Epithelial cell of proximal tubule (primary cell): ENCODE measurements at places on chromosomes 1 and 21. TPM values are rescaled to one million over a fixed set of nuclear protein-coding genes. Genes with fewer than 3 reads are reported as not detected.

DNA sequence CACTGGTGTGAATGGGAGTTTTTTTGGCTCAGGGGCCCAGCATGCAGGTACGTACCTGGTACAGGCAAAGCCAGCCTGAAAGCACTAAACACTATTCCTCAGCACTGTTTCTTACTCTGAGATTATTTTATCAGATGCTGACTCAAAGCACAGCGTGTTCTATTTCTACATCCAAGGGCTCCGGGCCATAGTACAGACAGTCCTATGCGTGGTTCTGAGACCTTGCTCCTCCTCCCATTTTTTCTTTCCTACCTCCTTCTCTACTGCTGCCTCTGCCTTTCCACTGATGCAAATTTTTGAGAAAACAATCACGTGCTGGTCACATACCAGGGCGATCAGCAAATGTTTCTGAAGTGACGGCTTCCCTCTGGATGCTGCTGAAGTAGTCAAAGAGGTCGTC is 36.3 kb downstream of the PDPN start:
- no peak for DNase-seq

DNA sequence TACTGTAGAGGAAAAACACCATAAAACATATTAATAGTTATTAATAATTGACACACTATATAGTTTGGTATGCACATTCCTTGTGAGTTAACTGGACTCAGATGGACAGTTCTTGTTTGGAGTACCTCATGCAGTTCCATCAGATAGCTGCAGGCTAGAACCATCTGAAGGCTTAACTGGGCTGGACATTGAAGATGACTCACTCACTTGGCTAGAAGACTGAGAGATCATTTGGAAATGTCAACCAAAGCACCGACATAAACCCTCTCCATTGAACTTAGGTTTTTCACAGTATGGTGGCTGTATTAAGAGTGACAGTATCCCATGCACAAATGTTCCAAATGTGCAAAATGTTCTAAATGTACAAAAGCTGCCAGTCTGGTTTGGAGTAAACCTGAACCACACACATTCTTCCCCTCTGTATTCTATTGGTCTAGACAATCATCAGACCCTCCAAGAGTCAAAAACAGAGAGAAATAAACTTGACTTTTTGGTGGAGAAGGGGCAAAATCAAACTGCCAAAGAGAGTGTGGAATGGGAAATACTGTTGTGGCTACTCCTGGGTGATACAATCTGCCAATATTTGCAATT is 708.4 kb downstream of the KCNT2 start:
- no peak for DNase-seq

- DNase-seq = no peak
Observed at GRCh38 chr1:22096463-22096862, 44.0 kb downstream of the CDC42 start.

GRCh38 chr1:223716302-223716862 is 4.0 kb downstream of the CAPN2 start:
- no peak for DNase-seq

DNA sequence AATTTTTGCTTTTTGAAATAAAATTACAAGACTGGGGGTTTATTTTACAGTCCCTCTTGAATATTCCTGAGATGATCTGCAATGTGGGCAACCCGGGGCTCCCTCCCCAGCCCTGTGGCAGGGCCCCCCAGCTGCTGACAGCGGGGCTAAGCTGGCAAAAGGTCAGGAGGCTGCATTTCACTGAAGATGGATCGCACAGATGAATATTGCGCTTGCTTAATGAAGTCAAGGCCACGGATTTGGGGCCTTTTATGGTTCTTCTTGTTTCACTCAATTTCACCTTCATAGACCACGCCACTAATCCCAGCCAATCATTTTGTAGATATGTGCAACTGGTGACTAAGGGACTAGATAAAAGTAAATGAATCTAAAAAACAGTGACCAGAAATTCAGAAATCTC is 50.8 kb upstream of the SLC22A15 start:
- no peak for DNase-seq

GRCh38 chr1:1270813-1271212 is 2.8 kb downstream of the UBE2J2 start:
- DNase-seq = no peak

GRCh38 chr1:207619871-207620542 is 24.9 kb upstream of the CR1L start:
- DNase-seq = no peak

DNA sequence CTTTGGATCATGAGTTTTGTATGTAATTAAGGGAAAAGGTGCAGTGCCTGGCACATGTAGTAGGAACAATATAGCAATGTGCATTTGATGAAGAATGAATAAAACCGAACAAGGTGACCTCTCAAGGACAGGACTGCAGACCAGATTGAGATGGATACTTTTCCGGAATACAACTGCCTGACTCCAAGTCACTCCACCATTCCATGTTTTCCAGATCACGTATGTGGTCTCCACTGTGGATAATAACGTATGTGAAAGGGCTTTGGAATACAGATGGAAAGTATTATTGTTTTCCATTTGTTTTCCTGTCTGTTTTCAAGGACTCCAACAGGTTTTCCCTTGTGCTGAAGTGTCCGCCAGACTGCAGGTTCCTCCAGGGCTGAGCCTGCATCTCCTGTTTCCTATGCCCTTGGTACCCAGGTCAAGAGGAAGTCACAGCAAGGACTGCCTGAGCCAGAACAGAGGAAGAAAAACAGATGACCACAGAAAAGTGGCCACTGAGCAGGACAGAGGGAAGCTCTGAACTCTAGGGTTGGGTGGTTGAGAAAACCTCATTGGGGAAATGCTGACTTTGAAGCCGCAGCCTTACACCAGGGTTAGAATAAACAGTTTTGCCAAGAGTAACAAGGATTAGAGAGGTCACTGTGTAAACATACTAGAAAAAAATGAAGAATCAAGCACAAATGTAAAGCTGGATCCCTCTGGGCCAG is 4.0 kb downstream of the CFAP45 start:
- no peak for DNase-seq

CNR2 gene
- total RNA-seq = not detected in 2 replicates

MATN1 gene
- not detected in 2 replicates for total RNA-seq

PTAFR gene
- total RNA-seq = 2.7 and 4.9 TPM in 2 replicates
